ENCODE measurements at places on chromosomes 16 and 17.

DNA sequence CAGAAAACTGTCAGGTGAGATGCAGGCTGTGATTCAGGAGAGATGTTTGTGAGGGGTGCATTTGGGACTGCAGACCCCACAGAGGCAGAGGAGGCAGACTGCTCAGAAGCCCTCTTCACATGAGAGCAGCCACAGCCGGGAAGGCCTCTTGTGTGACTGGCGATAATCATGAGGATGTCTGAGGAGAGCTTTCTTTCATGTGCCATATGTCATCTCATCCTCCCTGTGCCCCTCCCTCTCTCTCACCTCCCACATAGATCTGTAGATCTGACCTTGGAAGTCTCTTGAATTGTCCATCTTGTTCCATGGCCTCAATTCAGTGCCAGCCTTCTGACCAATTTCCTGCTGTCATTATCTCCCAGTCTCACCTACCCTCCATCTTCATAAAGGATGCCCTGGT, 50.5 kb downstream of the EPN2 start:
- DNase-seq, result no peak

GRCh38 chr17:38397227-38397626, 31.0 kb upstream of the ARHGAP23 start:
- DNase-seq, result no peak

DNA sequence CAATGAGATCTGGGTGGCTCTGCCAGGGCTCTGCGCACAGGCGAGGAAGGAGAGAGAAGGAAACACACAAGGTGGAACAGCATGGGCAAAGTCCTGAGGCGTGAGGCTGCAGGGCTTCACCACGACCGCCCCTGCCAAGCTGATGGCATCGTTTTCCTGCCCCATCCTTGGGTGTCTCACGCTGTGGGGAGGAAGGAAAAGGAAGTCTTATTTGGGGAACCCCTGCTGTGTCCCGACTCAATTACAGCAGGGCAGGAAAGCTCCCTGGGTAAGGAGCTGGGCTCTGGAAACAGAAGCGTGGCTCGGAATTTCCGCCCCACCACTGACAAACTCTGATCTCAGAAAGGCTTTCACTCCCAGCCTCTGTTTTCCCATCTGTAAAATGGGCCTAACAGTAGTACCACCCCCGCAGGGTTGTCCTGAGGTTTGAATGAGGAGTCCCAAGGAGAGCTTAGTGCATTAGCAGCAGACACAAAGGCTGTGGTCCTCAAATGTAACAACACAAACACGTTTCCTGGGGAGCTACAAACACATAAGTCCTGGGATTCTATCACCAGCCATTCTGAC, 3.2 kb upstream of the CDH5 start:
- no peak for DNase-seq

DNA sequence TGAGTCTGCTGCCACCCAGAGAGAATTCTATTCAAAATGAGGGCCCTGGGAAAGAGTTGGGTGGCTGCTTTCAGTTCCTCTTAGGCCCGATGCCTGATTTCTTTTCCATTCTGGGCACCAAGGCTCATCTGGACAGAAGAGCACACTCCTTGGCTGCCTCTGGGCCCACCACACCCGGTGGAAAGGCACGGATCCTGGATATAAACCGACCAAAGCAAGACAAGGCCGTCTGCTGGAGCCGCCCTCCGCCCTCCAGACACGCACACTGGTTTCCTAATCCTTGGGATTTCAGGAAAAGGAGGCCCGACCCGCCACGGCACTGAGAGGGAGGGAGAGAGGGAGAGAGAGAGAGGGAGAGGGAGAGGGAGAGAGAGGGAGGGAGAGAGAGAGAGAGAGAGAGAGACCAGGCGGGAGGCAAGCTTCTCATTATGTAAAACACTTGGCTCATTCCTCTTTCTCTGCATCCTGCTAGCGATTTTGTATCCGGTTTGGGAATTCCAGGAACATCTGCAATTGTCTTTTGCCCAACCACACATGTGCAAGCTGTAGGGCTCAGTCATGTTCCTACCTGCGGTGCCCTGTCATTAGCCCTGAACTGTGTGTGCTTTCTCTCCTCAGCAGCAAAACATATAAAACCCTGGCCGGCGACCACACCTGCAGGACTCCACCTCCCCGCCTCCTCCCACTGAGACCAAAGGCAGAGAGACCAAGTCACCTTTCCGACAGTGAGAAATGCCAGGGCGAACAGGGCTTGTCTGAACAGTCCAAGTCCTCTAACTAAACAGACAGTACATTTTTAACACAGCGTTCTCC, 347.2 kb downstream of the SOX9 start:
- no peak for DNase-seq

GRCh38 chr17:66306446-66306845, 4.0 kb downstream of the PRKCA start:
- DNase-seq, result no peak

- DNase-seq, result no peak
Measured at GRCh38 chr16:262121-262745, 13.5 kb downstream of the RGS11 start.

DNA sequence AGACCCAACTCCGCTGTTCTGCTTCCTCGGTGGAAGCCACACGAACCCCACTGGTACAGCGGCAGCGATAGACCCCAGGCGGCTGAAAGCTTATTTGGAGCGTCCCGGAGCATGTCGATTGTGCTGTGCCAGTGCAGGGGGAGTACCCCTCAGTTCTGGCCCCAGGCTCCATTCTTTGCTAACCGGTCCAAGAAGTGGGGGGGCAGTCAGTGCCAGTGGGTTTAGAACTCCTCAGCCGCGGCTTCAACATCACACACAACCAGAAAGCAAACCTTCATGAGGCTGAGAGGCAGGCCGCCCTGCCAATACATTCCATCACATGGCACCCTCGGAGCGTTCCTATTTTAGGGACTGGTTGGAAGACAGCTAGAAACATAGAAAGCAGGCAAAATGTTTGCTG, 1.7 kb upstream of the MNT start:
- no peak for DNase-seq

DNA sequence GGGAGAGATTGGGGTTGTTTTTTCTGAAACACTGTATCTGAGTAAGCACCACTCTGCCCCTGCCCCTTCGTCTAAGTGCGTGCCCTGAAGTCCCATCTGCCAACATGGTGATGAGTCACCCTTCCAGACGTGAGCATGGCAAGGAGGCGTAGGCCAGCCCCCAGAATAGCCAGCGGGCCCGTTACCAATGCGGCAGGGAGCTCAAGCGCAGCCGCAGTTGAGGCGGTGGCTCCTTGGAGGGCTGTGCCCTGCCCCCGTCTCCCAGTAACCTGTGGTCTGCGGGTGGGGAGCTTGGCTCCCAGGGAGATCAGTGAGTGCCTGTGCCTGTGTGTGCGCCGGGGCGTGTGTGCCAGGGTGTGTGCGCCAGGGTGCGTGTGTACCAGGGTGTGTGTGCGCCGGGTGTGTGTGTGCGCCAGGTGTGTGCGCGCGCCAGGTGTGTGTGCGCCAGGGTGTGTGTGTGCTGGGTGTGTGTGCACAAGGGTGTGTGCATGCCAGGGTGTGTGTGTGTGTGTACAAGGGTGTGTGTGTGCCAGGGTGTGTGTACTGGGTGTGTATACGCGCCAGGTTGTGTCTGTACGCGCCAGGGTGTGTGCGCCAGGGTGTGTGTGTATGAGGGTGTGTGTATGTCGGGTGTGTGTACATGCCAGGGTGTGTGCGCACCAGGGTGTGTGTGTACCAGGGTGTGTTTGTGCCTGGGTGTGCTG, 98.6 kb upstream of the CHMP6 start:
- DNase-seq, result peak; percentile 98

- no peak for DNase-seq
Measured at GRCh38 chr17:36938566-36939051, 1.3 kb downstream of the LHX1 start.

GRCh38 chr17:57567251-57567650, 177.8 kb downstream of the CCDC182 start:
- DNase-seq, result no peak

- no peak for DNase-seq
Measured at GRCh38 chr17:19744492-19744891, 3.6 kb downstream of the ALDH3A1 start.

GRCh38 chr17:80614332-80615047, 69.9 kb downstream of the RPTOR start:
- no peak for DNase-seq

DNA sequence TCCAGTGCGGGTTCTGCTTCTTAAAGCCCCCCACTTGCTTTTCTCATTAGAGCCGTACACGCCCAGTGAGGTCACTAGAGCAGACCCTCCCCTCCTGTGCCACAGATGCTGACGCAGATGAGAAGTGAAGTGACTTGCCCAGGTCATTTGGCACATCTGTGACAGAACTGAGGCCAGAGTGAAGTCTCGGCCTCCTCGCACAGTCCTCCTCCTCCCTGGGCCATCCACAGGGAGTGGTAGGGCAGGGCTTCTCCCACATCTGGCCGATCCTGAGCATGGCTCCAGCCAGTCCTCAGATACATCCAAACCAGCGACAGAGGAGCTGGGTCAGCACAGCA, 15.3 kb upstream of the TBX2 start:
- no peak for DNase-seq

DNA sequence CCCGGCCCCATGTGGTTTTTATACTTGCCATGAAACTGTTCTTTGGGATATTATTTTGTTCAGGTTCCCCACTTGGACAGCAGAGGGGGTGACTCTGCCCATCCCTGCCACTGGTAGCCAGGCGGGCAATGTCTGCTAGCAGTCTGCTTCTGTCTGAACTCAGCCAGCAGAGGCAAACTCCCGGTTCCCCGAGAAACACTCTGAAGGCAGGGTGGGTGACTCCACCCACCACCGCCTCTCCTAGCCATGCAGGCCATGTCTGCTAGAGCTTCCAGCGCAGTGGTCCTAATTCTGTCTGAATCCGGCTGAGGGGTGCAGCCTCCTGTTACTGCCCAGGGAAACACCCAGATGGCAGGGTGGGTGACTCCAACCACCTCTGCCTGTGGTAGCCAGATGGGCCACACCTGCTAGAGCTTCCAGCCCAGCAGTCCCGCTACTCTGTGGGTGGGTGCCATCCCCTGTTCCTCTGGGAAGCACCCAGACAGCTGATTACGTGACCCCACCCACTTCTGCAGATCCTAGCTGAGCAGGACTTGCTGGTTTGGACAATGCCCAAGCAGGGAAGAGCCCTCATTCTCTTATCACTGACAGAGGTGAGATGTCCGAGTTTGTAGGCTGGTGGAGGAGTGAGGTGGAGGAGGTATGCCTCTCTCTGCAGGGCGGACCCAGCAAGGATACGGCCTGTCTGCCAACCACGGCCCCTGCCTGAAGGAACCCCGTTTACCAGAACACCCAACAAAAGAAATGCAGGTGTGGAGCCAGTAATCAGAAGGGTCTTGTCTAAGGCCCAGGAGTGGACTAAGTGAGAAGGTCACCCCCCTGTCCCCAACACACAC, 22.4 kb downstream of the NLRP1 start:
- no peak for DNase-seq

DNA sequence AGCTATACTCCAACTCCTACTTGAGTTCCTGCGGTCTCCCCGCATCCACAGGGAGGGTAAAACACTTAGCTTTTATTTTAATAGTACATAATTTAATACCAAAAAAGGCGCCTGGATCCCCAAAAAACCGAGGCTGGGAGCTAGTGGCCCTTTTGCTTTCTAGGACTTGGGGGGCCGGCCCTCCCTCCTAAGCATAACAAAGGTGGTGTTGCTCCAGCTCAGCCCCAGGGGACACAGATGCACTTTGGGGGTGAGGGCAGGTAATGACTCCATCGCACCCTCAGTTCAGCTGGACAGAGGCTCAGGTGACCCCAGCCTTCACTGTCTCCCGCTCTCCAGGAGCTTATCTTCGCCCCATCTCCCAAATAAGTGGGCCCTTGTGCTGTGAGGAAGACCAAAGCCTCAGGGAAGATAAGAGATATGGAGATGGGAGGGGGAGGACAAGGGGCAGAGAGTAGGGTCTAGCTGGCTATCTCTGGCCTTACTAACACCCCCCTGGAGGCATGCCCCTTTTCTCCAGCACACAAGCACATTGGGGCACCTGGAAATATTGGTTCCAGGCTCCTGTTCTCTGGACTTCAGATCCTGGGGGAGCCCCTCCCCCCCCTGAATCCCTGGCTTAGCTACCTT, 2.8 kb upstream of the NHERF1 start:
- no peak for DNase-seq

- no peak for DNase-seq
Measured at GRCh38 chr16:56753410-56753809, 23.5 kb downstream of the NUP93 start.

- DNase-seq, result no peak
Measured at GRCh38 chr17:13352747-13353415, 248.8 kb downstream of the HS3ST3A1 start.

- no peak for DNase-seq
Measured at GRCh38 chr17:55038291-55038690, 69.7 kb downstream of the STXBP4 start.

GRCh38 chr16:28982949-28983348, 1.9 kb upstream of the LAT start:
- DNase-seq, result no peak

DNA sequence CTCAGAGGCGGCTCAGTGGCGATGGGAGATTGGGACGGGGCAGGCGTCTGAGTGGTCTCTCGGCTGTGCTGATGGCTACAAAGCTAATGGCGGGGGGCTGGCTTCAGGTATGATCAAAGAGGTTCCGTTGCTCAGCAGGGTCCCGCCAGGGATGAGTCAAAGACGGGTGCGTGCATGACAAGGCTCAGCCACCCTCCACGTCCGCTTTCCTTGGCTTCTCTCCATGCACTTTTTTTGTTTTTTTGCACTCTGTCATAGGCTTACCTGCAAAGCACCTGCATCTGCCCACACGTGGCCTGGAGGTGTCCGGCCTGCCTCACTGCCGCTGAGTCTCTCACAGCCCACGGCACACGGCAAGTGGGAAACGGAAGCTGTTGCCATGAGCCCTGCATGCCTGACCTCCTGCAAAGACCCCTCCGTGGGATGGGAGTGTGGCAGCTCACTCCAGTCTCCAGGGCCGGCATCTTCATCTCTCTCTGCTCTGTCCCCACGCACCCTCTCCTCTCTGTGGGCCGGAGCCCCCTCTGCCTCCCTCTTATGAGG, 85.5 kb upstream of the ZNF469 start:
- DNase-seq, result no peak

GRCh38 chr17:78527345-78527744, 49.9 kb downstream of the DNAH17 start:
- DNase-seq, result no peak

GRCh38 chr17:60914078-60914477, 236.4 kb downstream of the BCAS3 start:
- DNase-seq, result no peak

DNA sequence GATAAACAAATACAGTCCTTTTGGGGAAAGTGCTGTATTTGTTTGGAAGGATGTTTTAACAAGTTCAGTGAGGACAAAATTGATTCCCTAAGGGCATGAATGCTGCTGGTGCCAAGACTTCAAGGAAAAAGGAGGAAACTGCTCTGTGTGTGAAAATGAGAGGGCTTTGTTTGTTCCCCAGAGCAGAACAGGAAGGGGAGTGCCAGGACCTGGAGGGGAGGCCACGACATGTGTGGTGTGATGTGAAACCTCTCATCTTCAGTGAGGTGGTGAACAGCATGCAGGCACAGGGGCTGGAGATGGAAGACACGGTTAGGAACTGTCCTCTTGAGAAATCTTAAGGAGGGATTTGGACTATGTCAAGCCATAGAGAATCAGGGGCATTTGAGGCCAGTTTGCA, 46.6 kb upstream of the GRIN2A start:
- no peak for DNase-seq
